ENCODE measurements at places on chromosomes 13 and 19. TPM values are rescaled to one million over a fixed set of nuclear protein-coding genes. Genes with fewer than 3 reads are reported as not detected.

STAP2 gene
- 3.3 TPM for total RNA-seq

NCLN gene
- total RNA-seq, result 26.8 TPM

TEX101 gene
- not detected for total RNA-seq

ZNF20 gene
- 5.8 TPM for total RNA-seq

KLK14 gene
- not detected for total RNA-seq

ZNF442 gene
- 4.6 TPM for total RNA-seq

PCSK4 gene
- total RNA-seq, result 5.4 TPM

C19orf33 gene
- total RNA-seq, result 8.6 TPM

ZNF837 gene
- total RNA-seq, result 1.5 TPM

CELF5 gene
- total RNA-seq, result 0.17 TPM

UNC13A gene
- total RNA-seq, result 0.17 TPM

DNA sequence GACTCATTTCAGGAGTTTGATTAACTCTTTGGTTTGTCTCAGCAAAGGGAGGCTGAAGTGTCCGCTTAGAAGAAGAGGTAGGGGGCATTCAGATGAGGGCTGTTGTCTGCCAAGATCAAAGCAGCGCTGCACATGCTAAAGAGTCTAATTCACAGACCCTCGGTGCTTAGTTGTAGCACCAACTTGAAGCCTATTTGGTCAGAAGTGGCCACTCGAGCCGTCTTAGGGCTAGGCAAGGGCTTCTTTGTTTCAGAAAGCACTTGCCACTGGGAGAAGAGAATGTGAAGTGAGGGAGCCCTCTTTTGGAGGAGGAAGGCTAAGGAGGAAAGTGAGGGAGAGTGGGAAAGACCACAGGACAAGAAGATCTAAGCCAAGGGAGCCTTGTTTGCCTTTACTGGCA, 313.4 kb upstream of the TMTC4 start:
- H3K4me3 ChIP-seq, result no peak overlapping the region
- H3K4me1 ChIP-seq, result no peaks in the 10 kb centered on the region
- no peak overlapping the region for H3K27ac ChIP-seq
- H3K27me3 ChIP-seq, result no peaks in the 10 kb centered on the region
- no peak for DNase-seq

DNA sequence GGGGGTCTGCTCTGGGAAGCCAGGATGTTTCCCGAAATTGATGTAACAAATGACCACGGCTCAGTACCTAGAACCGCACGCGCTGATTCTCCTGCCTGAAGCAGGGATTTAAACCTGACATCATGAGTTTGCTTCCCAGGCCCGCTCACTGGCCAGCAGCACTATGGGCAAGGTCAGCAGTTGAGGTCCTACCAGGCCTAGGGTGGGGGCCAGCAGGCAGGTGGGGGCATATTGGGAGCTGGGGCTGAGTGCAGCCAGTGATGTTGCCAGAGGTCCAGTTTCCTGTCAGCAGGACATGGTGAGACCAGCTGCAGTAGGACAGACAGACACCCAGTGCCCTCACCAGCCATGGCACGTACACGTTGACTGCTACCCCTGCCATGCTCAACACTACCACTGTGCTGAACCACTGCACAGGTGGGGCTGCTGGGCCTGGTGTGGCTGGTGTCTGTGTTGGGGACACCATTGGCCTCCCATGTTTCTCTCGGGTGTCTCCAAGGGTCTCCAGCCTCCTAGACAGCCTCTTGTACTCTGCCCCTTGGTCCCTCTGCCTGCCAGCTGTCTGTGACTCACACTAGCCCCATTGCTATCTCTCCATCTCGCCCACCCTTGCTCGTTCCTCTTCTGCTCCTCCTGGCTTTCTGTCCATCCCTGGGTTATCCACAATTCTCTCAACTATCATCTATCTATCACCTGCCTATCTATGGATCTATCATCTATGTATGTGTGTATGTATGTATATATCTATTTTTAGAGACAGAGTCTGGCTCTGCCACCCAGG, 1.1 kb upstream of the C19orf85 start:
- H3K4me3 ChIP-seq, result no peak overlapping the region
- no peak overlapping the region for H3K27ac ChIP-seq
- H3K36me3 ChIP-seq, result no peaks in the 10 kb centered on the region
- no peak for DNase-seq

- no peaks in the 10 kb centered on the region for H3K36me3 ChIP-seq
- peaks cover 67% of the 10 kb centered on the region for H3K4me1 ChIP-seq
- no peak overlapping the region for H3K4me3 ChIP-seq
- no peaks in the 10 kb centered on the region for H3K27me3 ChIP-seq
These were observed 55.2 kb downstream of the ELF1 start for GRCh38 chr13:40963927-40964326.

GRCh38 chr13:101455863-101456262, 3.4 kb downstream of the ITGBL1 start:
- H3K4me1 ChIP-seq, result peaks cover 19% of the 10 kb centered on the region
- no peak overlapping the region for H3K4me3 ChIP-seq
- peaks cover 10% of the 10 kb centered on the region for H3K27me3 ChIP-seq

DNA sequence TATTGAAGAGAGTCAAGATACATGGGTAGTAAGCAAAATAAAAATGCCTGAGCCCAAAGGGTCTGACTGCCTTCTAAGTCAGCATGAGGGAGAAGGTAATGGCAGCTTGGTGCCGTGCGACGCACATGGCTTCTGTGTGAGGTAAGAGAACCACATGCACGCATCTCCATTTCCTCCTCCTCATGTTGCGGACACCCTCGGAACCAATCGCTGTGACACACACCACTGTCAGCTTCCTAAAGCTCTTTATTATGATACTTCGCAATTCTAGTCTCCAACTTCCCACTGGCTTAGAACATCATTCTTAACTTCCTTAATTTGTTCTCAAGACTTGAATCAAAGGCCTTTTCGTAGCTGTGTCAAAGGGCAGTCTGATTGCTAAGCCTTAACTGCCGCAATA, 170.1 kb downstream of the OXGR1 start:
- no peaks in the 10 kb centered on the region for H3K27me3 ChIP-seq
- DNase-seq, result no peak
- H3K4me3 ChIP-seq, result no peak overlapping the region

GRCh38 chr19:415292-415691, 6.3 kb upstream of the C2CD4C start:
- H3K27ac ChIP-seq, result no peak overlapping the region
- DNase-seq, result no peak
- H3K4me1 ChIP-seq, result peaks cover 2% of the 10 kb centered on the region
- peaks cover 26% of the 10 kb centered on the region for H3K36me3 ChIP-seq

DNA sequence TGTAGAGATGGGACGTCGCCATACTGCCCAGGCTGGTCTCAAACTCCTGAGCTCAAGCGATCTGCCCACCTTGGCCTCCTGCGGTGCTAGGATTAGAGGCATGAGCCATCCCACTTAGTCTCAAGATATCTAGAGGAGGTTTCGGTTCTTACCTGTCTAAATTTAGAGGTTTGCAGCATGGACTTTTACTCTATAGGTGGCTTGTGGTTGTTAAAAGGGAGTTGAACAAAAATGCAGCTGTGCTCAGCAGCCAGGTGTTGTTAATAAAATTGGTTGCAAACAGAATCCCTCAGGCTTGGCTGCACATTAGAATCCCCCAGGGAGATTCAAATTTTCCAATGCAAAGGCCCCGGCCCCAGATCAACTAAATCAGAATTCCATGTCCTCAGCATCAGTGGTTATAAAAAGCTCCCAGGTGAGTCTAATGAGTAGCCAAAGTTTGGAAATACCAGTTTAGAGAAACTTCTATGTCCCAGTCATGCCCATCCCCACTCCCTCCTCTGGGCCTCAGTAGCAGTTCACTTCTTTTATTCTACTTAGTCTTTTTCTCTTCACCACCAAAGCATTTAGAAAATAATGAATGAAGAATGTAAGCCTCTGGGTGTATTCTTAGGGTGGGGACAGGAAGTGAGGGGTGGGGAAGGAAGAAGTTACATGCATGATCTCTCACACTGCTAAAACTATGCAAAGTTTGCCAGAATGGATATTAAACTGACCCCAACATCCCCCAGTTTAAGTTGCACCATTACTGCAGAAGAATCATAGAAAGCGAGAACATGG, 471.0 kb downstream of the COG6 start:
- no peaks in the 10 kb centered on the region for H3K27me3 ChIP-seq
- no peak overlapping the region for H3K27ac ChIP-seq

DNA sequence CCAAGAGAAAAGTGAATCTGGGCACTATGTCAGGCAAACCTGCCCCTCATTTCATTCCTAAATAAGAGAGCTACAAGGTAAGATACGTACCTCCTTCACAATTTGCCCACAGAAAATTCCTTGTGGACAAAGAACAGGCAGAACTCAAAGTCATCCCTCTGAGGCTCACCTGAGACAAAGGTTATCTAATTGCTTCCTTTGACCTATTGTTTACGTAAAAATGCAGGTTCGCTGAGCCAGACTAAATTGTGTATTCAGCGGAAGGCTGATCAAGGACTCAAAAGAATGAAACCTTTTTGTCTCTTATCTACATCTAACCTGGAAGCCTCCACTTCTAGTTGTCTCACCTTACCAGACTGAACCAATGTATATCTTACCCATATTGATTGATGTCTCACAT, 213.3 kb downstream of the POSTN start:
- no peak for DNase-seq
- H3K27me3 ChIP-seq, result no peaks in the 10 kb centered on the region
- H3K4me3 ChIP-seq, result no peak overlapping the region
- no peak overlapping the region for H3K27ac ChIP-seq
- H3K36me3 ChIP-seq, result no peaks in the 10 kb centered on the region

DNA sequence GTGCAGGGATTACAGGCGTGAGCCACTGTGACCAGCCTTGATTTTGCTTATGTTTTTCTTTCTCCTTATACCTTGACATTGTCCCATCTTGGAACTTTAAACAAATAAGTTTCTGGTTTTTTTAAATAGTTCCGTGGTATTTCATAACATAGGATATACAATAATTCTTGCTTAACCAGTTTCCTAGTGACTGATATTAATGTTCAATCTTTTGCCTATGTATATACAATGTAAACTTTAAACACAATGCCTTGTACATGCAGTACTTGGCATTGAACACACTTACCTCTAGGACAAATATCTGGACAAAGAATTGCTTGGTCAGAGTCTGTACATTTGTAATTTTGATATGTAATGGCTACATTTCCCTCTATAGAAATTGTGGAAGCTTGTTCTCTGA, 24.4 kb upstream of the SPACA4 start:
- no peak for DNase-seq
- H3K36me3 ChIP-seq, result no peaks in the 10 kb centered on the region
- H3K27ac ChIP-seq, result no peak overlapping the region
- no peak overlapping the region for H3K4me3 ChIP-seq

DNA sequence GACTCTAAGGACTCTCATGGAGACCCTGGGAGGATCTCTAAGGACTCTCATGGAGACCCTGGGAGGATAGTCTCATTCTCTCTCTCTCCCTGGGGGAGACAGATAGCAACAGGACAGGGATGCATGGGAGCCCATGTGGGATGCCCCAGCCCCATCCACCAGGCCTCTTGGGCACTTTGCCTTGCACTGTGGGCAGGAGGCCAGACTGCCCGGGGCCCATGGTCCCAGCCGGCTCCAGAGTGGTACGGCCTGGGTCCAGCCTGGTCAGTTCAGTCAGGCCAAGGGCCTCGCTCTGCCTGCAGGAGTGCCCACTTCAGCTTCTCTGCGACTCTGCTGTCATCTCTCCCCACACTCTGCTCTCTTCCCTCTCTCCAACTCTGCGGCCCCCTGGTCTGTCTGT, 48.6 kb upstream of the SHKBP1 start:
- H3K4me3 ChIP-seq, result no peak overlapping the region
- H3K4me1 ChIP-seq, result peaks cover 25% of the 10 kb centered on the region
- no peaks in the 10 kb centered on the region for H3K36me3 ChIP-seq

- DNase-seq, result no peak
- H3K36me3 ChIP-seq, result peaks cover 34% of the 10 kb centered on the region
- peak overlapping the region; percentile 82 for H3K27ac ChIP-seq
- H3K27me3 ChIP-seq, result no peaks in the 10 kb centered on the region
- H3K4me3 ChIP-seq, result no peak overlapping the region
These were observed 1.7 kb downstream of the CD320 start for GRCh38 chr19:8306235-8307054.

All from esophagus muscularis mucosa (tissue), 4 donors.